Activated T-cell treated with anti-CD3 and anti-CD28 coated beads for 48 hours (primary cell): ENCODE measurements at places on chromosomes 16 and 17.
A peak's percentile ranks its signal among the peaks of the same experiment; 100 is the strongest.

GRCh38 chr16:55380485-55380884 lies 56.5 kb downstream of the IRX6 start:
- DNase-seq: no peak

DNA sequence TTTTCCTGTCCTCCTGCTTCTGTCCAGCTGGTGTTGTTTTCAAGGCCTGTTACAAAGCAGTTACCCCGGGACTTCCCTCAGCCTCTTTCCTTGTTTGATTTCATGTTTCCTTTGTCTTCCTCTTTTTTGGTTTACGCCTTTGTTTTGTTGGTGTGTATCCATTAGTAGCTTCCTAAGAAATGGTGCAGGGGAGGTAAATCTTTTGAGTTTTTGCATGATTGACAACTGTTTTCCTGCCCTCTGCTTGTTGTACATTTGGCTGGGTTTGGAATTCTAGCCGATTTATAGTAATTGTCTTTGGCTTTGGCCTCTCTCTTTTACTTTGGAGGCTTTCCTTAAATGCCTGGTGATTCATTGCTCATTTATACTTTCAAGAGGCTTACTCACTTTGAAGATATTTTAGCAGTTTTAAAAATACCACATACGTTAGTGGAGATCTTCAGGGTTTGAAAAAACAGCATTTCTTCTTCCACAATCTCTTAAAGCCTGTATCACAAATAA lies 32.8 kb downstream of the DNAH2 start:
- no peak for DNase-seq

DNA sequence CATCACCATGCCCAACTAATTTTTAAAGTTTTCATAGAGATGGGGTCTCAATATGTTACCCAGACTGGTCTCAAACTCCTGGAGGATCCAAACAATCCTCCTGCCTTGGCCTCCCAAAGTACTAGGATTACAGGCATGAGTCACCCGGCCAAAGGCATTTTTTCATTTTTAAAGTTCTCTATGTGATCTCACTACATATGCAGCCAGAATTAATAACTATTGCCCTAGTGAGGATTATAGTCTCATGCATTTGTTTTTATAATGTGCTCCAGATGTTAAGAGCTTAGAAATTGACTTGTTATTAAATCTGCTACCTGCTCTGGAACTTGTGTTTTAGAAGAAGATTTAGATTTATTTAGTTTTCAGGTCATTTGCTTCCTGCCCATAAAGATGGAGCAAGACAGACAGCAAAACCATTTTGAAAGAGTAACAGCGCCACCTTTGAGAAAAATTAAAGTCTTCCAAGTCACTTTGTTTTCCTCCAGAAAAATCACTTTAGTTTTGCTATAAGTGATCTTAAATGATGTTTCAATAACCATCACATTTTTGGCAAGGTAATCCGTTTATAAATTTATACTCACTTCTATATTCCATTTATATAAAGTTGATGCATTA lies 79.5 kb downstream of the CA4 start:
- DNase-seq: no peak

DNA sequence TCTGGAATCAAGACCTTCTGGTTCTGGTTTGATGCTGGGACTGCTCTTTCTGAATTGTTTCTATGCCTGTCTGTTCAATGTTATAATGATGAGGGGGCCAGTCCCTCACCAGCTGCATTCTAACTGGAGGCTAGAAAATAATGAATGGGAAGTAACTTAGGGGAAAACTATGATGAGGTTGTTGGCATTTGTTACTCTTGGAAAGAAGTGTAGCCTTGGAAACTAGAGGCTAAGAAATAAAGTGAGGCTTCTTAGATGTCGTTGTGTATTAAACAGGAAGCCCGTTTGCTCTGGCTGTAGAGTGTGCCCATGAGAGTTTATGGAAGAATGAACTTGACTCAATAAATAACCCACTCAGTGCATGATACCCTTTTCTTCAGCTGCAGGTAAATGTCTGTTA lies 140.8 kb downstream of the PRKCA start:
- no peak for DNase-seq

DNA sequence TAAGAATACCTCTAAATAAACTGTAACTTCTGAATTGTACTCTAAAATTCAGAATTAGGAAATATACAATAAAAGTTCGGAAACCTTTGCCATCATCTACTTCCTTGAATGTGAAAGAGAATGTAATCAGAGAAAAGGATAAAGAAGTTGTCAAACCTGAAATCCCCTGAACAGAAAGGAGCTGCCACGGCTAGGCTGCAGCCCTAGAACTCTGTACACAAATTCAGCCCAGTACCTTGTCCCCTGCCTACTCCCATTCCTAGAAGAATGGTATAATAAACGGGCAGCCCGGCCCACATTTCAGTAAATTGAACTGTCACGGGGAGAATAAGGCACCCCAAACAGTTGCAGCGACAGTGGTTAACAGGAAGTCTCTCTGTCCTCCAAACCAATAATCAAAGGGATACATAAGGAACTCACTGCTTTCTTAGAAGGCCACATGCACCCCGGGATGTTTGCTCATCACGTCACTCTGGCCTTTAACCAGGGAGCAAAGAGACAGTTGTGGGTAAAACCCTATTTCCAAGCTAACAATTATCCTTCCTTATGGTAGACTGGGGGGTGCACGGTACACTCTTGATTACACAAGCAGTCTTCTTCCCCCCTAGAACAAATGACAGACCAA lies 24.3 kb upstream of the RFFL start:
- no peak for DNase-seq

GRCh38 chr16:9123871-9124270 lies 32.4 kb downstream of the HAPSTR1 start:
- no peak for DNase-seq

DNA sequence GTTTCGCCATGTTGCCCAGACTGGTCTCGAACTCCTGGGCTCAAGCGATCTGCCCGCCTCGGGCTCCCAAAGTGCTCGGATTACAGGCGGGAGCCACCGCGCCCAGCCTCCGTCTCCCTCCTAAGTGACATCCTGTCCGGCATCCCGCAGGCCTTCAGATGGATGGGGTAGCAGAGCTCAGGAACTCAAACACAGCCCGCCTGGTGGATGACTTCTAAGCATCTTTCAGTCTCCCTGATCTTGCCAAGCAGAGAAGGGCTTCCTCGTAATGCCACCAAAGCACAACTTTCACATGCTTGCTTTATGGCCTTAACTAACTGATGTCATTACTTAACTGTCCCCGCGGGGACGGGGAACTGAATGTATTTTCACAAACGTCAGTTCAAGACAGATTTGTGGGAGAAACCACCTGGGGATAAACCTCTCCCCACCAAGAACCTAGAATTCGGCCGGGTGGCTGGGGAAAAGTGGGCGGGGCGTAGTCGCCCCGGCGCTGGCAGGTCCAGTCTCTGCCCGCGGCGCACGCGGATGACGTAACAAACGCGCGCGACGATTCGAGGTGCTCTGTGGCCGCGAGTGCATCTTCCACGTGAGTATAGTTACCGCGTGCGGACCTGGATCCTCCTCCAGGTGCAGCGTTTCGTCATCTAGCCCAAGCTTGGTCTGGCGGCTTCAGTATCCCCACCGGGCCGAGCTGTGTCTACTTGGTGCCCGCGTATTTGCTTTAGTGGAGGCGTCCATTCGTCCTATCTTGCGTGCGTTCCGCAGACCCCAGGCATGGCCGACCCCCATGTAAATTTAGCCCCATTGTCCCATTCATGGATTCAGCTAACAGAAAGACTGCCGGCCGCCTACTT lies at the start of gene PFAS:
PFAS (plus strand) TSS at position 539 of the 857 bp plus-strand sequence. CDS start 4,649 bp downstream, outside the sequence.
- peak; percentile 98 for DNase-seq
